ENCODE measurements at places on chromosomes 5 and 9.

DNA sequence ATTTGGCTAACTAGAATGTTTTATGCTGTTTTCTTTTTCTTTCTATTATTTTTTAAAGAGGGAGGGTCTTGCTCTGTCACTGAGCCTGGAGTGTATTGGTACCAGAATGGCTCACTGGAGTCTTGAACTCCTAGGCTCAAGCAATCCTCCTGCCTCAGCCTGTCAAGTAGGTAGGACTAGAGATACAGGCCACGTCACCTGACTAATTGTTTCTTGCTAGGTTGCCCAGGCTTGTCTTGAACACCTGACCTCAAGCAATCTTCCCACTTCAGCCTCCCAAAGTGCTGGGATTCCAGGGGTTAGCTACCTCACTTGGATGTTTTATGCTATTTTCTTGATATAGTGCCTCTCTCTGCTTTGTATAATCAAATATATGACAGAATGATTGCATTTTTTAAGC, 166.2 kb downstream of the AOPEP start:
- DNase-seq = no peak

DNA sequence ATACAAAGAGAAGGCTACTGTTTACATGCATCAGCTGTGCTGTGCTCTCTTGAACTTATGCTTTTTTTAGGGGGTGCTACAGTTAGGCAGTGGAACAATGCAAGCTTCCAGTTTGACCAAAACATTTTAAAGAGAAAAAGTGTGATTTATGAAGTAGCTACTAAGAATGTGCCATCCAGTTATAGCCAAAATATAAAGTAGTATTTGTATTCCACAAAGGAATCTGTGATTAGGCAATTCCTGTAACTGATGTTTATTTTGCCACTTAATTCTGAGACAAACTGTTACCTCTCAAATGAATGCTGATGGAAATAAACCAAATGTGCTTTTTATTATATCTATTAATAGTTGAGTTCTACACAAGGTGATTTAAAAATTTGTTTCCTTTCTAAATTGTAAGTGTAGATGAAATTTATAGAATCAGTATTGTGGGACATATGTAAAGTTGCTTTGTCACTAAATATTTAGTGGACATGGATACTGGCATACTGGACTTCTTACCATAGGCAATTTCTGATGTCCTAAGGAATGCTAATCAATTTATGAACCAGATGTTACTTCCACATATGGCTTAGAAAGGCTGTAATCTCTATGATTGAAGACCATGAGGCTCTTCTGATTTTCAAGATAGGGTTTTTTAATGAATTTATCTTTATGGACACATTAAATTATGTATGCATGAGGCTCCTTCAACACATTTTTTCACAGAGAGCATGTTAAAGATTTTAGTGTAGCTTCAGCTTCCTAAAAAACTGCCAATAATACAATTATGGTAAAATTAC, 410.2 kb downstream of the PRR16 start:
- DNase-seq = no peak

GRCh38 chr9:76585487-76586389, 126.8 kb downstream of the GCNT1 start:
- DNase-seq = no peak

DNA sequence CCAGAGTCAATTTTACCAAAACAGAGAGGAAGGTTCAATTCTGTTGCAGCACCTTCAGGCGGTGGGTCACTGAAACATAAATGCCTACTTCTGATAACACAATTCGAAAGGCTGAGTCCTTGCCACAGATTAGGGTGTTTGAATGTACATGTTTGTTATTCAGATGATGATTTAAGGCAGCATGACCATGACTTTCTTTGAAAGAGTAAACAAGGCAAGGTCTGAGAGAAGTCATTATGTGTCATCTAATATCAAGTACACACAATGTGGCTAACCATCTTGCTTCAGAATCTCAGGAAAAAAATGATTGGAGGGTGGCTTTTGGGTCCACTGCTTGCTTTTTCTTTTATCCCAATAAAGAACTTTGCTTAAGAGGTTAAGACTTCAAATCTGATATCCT, 457.5 kb downstream of the TAF11L14 start:
- DNase-seq = no peak

DNA sequence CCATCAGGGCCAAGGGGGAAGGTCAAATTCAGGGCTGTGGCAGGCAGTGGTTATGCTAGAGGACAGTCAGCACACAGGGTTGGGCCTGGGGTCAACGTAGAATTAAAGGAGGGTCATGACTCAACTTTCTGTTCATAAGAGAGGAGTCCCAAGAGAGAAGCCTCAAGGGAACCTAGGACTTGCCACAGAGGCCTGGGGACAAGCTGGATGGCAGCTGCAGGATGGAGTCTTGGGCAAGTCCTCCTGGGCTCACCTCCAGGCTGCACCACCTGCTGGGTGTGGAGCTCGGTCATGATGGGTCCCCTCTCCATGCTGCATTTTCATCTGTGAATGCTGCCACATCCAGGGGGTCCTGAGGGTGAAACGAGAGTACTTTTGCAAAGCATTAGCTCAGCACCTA, 9.0 kb upstream of the WNK2 start:
- DNase-seq = no peak

DNA sequence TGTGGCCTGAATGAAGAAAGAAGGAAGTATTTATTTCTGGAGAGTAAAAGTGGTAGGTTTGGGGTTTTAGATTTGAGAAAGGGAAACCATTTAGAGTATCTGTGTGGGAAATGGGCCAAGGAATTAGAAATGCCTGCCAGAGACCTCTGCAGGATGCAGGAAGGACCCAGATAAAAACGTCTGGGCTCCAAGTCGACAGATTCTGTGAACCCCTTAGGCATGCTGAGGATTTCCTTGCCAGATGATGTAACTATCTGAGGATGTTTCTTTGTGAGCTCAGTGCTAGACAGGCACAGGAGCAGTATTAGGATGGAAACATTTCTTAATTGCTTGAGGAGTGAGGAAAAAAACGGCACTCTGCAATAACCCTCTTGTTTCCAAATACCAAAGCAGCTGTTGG, 251.8 kb upstream of the DMRT1 start:
- no peak for DNase-seq

DNA sequence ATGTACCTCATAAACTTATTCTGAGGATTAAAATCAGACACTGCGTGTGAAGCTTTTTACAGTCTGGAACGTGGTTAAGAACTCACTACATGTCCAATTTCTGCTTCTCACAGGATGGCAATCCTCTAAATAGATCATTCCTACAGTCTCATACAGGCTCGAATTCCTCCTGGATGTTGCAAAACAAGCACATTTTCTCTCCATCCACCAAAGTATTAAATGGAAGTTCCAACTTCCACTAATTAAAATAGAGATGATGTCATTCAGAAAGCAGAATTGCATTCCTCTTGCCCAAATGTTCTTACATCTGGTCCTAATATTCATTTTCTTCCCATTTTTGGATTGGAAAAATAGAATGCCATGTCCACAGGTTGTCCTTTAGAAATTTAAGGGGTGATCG, 145.5 kb upstream of the PCA3 start:
- DNase-seq = no peak

DNA sequence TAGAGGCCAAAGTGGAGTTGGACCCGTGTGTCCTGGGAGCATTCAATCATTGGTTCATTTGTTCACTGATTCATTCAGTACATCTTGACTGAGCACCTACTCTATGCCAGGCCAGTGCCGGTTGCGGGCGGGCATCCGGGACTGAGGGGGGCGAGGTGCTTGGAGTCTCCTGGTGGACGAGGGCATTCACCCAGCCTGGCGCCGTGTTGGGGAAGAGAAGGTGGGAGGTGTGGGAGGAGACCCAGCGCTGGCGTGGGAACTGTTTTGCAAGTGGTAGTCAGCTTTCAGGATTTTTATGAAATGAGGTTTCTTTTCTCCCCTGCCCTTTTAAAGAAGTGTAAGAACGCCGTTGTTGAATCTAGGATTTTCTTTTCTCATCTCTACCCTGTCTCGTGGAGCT, 37.2 kb downstream of the NCS1 start:
- DNase-seq = no peak

DNA sequence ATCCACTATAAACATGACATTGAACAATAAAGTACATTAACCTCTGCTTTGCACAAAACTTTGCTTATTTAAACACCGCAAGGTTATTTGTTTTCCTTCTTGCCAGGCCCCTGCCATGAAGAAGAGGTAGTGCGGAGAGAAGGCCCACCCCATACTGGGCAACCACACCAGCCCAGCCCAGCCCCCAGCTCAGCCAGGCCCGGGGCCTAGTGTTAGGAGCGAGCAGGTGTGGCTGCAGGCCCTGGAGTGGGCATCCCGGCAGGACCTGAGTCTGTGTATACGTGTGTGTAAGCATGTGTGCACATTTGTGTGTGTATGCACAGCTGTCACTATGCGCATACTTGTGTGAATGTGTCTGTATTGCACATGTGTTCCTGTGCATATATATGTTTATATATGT, 90.4 kb upstream of the MVB12B start:
- no peak for DNase-seq

DNA sequence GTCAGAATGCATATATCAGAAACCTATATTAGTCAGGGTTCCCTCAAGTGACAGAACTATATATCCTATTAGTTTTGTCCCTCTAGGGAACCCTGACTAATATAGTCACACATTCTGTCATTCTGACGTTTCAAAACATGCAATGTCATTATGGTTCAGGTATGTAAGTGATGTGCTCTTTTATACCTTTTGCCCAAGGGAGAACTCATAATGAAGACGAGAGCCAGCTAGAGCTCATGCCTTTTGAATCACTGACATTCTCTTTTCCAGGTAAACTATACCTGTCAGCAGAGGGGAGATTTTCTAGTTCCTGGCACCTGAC, 576.7 kb downstream of the LRRC70 start:
- no peak for DNase-seq

- DNase-seq = no peak
Observed at GRCh38 chr5:147092044-147092443, 142.8 kb upstream of the STK32A start.

DNA sequence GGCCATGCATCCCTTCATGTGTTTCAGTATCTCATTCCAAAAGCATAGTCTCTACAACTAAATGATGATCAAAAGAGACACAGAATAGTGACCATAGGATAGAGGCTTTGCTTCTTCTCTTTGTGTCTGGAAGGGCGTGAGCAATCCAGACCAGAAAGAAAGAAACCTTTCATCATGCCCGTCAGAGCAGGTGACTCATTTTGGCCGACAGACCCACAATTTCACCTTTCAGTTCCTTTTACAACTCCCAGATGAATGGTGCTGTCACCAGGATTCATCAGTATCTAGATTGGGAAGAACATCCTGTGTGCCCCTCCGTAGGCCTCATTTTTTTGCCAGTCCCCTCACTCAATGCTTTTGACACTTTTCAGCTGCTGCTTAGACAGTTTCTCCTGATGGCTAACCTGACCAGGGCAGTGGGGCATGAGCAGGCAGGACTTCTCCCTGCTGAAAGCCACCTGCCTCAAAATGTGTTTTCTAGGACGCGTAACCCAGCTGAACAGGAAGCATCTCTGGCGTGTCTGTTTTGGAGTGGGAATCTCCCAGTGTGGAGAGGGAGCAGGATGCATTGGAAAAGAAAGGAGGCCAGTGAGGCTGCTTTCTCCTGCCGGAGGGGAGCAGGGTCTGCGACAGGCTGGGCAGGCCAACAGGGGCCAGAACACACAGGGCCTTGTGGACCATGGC, 21.2 kb downstream of the ABLIM3 start:
- DNase-seq = no peak

- no peak for DNase-seq
Observed at GRCh38 chr9:133282464-133283238, 7.7 kb upstream of the ABO start.

DNA sequence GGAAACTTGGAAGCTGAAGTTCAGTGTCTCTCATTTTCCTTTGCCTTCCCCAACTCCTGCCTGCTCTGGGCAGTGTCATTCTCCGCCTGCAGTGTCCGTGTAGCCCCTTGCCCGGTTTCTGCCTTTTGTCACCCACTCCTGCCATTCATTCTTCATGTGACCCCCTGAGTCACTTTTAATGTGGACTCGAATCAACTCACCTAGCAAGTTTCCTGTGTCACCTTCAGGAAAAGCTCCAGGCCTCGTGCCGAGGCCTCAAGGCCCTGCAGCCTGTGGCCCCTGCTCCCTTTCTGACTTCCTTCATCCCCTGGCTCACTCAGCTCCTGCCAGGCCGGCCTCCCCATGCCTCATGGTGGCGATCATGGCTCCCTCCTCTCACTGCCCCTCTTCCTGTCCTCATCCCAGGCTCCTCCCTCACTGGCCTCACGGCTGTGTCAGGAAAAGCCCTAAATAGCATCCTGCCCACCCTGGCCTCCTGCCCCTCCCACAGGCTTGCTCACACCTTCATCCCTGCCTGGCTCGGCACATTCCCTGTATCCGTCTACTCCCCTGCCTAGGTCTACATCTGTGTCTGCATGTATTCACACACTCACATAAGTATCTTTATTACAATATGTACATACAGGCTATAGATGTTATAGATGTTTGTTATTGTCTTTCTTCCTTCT, 294.9 kb downstream of the MED10 start:
- no peak for DNase-seq

DNA sequence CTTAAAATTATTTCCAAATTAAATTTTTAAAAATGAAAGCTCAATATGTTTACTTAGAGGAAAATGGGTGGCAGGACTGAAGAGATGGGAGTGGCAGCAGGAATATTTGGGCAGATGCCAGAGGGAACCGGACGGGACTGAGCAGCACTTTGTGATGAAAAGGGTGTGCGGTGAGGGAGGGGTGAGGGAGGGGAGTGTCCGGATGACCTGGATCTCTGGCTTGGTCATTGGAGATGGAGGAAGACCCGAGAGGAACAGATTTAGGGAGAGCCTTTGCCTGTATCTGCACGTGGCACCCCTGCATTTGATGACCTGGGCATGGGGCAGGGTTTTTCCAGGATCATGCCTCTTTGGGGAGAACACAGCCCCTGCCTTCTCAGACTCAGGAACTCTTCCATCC, 201.1 kb upstream of the MVB12B start:
- DNase-seq = no peak

GRCh38 chr5:176639981-176640380, 7.3 kb upstream of the TSPAN17 start:
- no peak for DNase-seq

GRCh38 chr5:167284222-167284890, 1007.1 kb upstream of the WWC1 start:
- DNase-seq = no peak

DNA sequence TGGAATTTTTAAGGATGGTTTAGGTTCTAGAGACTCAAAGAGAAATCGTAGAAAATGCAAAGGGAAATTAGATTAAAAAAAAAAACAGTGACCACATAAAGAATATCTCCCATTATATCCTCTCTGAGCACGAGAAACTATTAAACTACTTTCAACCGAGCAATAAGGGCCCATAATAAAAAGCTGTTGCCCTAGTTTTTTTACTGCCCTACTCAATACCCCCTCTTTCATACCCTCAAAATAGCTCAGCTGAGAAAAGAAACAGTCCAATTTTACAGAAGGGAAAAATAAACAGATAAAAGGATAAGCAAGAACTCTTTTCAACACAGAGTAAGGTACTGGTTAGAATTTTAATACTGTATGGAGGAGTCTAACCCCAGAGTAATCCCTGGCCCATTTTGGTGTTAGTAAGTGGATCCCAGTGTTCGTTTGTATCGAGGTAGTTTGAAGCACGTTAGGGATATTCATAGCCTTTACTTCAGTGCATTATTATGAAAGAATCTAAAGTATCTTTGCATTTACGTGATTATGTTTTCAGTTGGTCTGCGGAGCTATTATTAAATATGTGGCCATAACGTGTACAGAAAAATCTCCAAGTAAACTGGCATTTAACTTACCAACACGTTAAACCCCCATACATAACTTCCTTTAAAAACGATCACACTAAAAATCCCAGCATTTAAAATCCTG, 980 bp upstream of the RHOBTB3 start:
- DNase-seq = no peak
